SK-N-SH (cell line): ENCODE measurements at places on chromosomes 5 and 9.

DNA sequence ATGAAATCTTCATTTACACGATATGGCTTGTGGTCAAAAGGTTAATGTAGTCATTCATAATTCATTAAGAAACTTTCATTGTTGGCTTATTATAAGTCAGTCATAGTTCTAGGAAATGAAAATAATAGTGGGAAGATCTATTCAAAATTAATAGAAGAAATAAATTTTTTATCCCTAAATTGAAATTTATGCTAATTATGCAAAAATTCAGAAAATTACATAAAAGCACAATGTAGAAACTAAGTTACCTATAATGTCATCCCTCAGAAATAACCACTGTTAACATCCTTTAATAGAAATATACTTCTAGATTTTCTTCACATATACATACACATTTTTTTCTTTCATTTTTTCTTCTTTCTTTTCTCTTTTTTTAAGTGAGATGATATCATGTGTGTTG lies 15.9 kb upstream of the JAK2 start:
- no peak for DNase-seq

- no peak for DNase-seq
Measured at GRCh38 chr5:11030671-11031070, 269.6 kb upstream of the DAP start.

- no peak for DNase-seq
Measured at GRCh38 chr5:170112876-170113521, 7.3 kb downstream of the FOXI1 start.

- peak; percentile 90 for DNase-seq
Measured at GRCh38 chr9:37913480-37914153, 9.7 kb upstream of the SLC25A51 start.

DNA sequence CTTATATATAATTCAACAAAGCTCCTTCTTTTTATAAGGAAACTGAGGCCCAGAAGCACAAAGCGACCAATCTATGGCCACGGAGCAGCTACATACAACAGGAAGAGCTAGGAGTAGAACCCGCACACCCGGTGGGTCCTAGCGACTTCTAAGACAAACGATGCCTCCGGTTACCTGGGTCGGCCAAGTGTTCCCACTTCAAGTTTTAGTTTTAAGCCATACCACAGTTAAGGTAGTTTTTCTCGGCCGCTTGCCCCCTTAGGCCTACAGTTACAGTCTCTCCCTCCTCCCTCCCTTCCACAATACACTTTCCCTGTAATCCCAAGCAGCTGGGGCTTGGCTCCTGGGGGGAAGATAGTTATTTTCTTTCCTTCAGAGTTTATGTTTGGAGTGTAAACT lies 533 bp downstream of the SREK1IP1 start:
- DNase-seq, result no peak

- DNase-seq, result no peak
Measured at GRCh38 chr9:68860419-68860818, 153.5 kb downstream of the PRKACG start.

- no peak for DNase-seq
Measured at GRCh38 chr9:15295761-15296405, 11.1 kb downstream of the TTC39B start.

DNA sequence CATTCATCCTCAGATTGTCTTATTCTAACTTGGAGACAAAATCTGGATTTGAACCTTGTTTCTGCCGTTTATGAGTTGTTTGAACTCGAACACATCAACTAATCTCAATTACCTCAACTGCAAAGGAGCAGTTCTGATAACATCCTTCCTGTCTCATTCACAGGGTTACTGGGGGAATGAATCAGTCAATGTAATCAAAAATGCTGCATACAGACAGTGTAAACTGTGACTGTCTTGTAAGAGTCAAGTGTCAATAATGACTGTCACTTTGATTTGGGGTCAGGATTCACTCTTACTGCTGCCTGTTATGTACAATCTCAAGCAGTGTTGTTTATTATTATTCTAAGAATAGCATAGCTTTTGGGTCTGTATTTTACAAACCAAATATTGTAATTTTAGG lies 273.8 kb downstream of the DOCK8 start:
- DNase-seq, result no peak

DNA sequence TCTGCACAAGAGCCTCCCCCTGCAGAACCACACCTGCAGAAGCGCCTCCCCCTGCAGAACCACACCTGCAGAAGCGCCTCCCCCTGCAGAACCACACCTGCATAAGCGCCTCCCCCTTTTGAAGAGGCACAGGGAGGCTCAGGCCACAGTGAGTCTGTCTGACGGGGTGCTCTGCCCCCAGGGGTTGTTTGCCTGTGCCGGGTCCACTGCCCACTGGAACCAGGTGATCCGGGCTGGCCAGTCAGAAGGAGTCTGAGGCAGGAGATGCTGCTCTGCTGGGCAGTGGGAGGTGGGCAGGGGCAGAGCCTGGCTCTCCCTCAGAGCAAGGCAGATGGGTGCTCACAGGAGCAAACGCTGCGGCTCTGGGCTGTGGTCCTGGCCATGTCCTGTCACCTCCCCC lies 60.8 kb upstream of the RNU6ATAC start:
- DNase-seq, result no peak

- no peak for DNase-seq
Measured at GRCh38 chr9:133349965-133350616, 2.1 kb downstream of the RPL7A start.

- peak; percentile 71 for DNase-seq
Measured at GRCh38 chr9:133484671-133485437, 6.0 kb upstream of the SLC2A6 start.
